ENCODE measurements at places on chromosomes 3 and 15. TPM values are rescaled to one million over a fixed set of nuclear protein-coding genes. Genes with fewer than 3 reads are reported as not detected.

GRCh38 chr15:50854601-50855490, 53.6 kb upstream of the AP4E1 start:
- no peaks in the 10 kb centered on the region for H3K36me3 ChIP-seq
- DNase-seq, result no peak
- H3K4me3 ChIP-seq, result no peak overlapping the region
- no peaks in the 10 kb centered on the region for H3K4me1 ChIP-seq
- H3K27me3 ChIP-seq, result no peaks in the 10 kb centered on the region

POTEB gene
- total RNA-seq, result not detected

ECE2 gene
- not detected for total RNA-seq

DNA sequence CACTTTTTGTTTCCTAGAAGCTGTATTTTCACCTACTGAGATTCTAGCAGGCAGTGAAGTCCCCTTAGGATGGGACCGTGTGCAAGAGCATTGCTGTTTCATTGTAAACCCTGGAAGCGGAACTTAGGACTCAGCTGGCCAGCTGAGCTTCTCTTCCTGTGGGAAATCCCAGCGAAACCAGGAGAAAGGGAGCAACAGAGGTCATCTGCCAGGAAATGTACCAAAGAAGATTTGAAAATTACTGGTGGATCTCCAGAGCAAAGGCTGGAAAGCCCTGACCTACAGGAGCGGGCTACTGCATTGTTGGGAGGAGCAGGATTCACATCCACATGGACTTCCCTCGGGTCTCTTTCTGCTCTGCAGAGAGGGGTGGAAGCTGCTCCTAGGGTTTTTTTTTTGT, 7.6 kb upstream of the ADPRH start:
- no peaks in the 10 kb centered on the region for H3K4me1 ChIP-seq
- H3K27me3 ChIP-seq, result no peaks in the 10 kb centered on the region
- H3K4me3 ChIP-seq, result no peak overlapping the region
- H3K36me3 ChIP-seq, result no peaks in the 10 kb centered on the region

All from Peyer's patch (tissue), 4 donors.